ENCODE measurements at places on chromosomes 3 and 15.

DNA sequence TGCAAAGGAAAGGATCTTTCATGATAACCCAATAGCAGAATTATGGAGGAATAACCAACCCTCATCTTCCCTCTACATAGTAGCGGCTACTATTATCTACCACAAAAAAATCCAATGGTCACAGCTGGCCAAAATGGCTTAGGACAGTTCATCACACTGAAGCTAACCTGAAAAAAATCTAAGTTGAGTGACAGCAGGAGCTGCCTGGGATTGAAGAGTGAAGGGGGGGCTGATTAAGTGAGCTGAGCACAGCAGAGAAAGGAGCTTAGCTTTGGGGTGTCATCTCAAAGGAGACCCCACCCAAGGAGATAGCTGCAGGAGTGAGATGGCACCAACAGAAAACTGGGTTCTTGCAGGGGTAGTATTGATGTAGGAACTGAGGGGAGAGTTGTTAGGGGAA is 33.6 kb downstream of the CCNL1 start:
- no peak for DNase-seq

DNA sequence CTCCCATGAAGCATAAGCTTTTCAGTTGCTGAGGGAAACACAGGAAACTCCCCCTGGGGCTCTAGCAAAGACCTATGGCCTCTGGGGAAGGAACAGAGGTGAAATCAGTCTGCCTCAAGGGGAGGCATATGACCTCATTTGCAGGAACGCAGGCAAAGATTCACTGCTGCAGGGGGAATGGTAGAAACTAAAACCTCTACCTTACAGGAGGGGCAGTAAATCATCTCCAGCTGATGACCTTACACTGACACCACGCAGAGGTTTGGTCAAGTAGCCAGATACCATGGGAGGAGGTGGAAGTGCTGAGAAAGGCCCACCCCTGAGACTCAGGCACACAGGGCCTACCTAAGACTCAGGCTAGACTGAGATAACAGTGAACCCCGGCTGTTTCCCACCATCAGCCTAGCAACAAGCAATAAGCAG is 81.1 kb downstream of the RAD18 start:
- DNase-seq, result no peak

DNA sequence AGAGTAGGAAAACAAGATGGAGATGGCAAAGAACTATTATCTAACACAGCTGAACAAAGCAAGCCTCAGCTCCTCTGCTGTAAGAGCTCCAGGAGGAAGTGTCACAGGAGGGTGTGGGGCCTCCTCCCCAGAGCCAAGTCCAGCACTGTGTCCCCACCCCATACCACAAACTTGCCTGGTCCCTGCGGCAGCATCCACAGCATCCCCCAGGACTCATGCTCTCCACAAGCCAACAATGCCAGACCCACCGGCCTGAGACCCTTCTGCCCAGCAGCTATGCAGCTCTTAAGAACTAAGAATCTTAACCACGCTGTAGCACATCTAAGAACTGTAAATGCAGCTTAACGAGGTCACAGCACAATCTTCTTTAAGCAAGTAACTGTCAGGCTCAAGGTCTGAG is 9.1 kb downstream of the RBM15B start:
- DNase-seq, result no peak

DNA sequence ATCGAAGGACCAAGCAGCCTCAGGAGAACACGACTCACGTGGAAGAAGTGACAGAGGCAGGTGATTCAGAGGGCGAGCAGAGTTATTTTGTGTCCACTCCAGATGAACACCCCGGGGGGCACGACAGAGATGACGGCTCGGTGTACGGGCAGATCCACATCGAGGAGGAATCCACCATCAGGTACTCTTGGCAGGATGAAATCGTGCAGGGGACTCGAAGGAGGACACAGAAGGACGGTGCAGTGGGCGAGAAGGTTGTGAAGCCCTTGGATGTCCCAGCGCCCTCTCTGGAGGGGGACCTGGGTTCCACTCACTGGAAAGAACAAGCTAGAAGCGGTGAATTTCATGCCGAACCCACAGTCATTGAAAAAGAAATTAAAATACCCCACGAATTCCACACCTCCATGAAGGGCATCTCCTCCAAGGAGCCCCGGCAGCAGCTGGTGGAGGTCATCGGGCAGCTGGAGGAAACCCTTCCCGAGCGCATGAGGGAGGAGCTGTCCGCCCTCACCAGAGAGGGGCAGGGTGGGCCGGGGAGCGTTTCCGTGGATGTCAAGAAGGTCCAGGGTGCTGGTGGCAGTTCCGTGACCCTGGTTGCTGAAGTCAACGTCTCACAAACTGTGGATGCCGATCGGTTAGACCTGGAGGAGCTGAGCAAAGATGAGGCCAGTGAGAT is 26.0 kb downstream of the SYNM start:
- no peak for DNase-seq

GRCh38 chr15:32936283-32936918 is 218.6 kb downstream of the GREM1 start:
- no peak for DNase-seq

DNA sequence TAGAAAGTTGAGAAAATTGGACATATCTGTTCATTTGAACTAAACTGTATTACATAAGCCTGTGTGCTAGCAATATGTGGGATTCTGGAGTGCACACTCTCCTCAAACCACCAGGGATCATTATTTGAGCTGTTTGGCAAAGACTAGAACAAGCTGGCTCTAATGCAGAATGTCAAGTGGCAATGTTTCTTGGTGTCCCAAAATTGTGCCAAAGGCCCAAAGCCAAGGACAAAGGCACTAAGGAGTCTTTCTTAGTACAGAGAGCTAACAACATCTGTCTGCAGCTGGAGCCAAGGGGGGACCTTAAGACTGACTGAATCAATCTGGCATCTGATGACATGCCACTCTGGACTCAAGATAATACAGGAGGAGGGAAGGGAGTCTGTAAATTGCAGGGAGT is 76.7 kb upstream of the STRIT1 start:
- DNase-seq, result no peak

- DNase-seq, result no peak
Observed at GRCh38 chr3:160671231-160671630, 5.7 kb upstream of the ARL14 start.

DNA sequence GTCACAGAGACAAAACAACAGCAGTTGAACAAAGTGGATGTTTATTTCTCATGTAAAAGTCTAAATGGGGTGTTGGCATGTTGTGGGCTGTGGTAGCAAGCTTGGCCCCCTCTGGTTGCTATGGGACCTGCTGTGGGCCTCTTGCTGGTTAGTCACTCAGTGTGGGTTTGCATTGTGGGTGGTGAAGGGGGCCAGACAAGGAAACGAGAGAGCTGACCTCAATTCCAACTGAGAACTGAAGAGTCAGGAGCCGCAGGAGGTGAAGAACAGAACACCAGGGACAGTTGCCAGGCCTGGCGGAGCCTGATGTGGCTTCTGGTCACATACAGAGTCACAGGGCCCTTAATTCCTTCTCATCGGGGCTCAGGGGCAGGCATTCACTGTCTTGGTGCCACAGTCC is 1.9 kb upstream of the ADPGK start:
- DNase-seq, result peak; percentile 43

DNA sequence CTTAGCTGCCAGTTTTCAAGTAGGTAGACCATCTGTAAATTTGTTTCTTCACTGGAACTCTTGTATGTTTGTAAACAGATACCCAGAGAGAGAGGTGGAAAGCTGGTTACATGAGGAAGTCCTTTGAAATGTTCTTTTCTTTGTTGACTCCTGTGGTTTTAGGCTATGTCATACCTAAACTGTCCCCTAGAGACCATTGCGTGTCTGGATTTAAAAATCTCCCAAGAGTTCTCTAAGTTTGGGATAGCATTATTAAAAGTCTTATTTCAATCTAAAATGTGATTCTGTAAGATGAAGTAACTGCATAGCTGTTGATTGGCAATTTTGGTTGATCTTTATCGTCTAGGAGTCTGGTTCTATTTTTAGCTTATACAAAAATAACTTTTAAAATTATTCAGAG is 127.2 kb downstream of the GHSR start:
- no peak for DNase-seq

GRCh38 chr15:69610277-69610676 is 157.7 kb downstream of the RPLP1 start:
- no peak for DNase-seq

DNA sequence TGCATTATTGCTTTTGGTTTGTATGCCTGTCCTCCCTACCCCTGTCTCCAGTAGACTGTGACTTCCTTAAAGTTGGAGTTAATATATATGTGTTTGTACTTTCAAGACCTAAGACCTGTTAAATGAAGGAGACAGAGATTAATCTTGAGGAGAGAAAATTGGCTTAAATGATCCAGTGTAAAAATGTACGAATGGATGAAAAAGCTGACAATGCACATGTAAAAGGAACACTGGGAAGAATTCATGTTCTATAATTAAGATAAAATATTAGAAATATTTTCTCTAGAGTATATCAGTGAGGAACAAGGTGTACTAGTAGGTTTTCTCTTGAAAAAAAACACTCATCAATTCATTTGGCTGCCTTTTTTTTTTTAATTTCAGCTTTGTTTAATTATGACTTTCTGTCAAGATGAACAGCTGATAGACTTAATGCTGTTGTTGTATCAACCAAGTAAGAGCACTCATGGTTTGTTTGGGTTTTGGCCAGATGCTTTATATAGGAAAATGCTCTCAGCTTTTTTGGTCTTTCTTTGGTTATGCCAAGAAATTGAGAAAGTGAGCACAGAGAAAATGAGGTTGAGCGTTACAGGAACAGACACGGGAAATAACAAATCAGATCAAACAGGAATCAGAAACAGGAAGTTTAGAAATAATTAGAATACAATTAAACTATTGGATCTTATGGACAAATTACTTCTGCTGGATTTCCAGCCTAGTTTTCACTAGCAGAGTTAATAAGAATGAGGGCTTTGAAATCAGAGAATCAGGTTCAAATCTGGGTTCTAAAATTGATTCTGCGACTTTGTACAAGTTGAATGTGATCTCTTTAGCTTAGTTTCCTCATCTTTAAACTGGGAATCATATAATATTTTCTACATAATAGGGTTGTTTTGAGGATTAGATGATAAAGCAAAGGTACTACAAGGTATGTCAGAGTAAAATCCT is 38.3 kb upstream of the AADAC start:
- DNase-seq, result no peak

DNA sequence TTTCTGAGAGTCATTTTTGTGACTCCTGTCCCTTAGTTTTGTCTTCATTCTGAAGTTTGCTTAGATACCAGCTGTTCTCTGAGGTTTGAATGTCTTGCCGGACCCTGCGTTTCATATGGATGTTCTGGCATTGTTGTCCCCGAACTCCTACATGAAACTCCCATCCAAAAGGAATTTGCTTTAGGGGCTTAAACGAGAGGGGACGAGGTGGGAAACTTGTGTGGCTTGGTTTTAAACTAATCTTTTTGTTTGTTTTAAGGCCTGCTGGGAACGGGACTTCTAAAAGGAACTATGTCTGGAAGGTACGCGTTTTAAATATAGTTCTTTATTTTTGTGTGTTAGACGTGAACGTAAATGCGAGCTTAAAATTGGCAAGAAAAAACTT is 679 bp downstream of the RPL35A start:
- DNase-seq, result no peak

DNA sequence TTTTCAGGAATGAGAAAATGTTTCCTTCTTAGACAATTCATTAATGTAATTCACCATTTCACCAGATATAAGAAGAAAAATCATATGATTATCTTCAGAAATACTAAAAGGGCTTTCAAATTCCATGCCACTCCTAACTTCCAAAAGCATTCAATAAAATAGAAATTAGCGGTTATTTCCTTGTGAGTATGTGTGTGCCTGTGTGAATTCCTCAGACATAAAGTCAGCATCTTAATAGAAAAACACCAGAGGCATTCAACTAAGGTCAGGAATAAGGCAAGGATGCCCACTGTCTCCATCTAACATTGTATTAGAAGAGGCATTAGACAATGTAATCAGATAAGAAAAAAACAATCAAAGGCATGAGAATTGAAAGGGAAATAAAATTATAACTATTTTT is 88.4 kb downstream of the PLCH1 start:
- DNase-seq, result no peak

DNA sequence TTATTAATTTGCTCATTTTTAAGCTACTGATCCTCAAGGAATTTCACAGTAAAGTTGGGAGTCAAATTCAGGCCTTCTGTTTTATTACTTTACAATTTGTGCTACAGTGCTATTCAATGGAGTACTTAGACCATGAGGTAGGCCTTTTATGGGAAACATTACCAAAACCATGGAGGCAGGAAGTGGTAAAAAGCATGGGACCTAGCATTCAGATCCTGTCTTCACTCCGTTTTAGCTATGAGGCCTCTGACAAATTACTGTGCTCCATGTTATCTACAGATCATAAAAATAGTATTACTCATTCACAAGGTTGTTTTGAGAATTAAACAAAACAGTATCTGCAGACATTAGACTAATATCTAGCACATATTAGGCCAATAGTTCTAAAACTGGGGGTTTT is 140.6 kb upstream of the SLITRK3 start:
- DNase-seq, result no peak

DNA sequence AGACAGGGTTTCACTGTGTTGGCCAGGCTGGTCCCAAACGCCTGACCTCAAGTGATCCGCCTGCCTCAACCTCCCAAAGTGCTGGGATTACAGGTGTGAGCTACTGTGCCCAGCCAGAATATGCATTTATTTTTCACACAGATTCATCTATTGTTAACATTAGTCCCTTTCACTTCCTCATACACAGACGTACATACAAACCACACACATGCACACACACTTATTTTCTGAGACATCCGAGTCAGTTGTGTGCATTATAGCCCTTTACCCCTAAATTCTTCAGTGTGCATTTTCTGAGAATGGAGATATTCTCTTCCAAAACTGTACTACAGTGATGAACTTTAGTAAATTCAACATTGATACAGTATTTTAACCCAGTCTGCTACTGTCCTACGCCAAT is 15.0 kb upstream of the MEX3B start:
- no peak for DNase-seq

DNA sequence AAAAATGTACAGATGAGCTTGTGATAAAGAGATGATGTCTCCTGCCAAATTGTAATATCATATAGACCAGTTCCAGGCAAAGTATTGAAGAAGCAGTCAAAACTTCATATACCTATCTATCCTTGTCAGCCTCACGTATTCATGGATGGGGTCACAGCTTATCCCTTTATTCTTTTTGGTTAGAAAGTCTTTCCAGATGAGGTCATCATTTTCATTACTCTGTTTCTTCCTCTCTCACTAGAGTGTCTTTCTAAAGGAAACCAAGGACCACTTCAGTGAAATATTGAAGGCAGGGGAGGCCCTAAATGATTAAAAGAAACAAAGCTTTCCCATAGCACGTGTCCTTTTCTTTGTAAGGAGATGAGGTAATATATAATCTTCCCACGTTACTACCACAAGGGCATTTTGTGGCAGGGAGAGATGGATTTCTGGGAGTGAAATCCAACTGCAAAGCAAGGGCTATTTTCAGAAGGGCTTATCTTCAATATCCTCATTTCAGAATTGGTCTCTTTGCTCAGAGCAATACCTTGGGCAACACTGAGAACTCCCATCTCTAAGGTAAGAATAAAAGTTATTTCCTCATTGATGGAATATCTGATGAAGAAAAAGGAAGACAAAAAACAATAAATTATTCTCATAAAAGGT is 260.2 kb downstream of the TIGIT start:
- no peak for DNase-seq
